ENCODE measurements at places on chromosomes 4 and X. TPM values are rescaled to one million over a fixed set of nuclear protein-coding genes. Genes with fewer than 3 reads are reported as not detected.

DNA sequence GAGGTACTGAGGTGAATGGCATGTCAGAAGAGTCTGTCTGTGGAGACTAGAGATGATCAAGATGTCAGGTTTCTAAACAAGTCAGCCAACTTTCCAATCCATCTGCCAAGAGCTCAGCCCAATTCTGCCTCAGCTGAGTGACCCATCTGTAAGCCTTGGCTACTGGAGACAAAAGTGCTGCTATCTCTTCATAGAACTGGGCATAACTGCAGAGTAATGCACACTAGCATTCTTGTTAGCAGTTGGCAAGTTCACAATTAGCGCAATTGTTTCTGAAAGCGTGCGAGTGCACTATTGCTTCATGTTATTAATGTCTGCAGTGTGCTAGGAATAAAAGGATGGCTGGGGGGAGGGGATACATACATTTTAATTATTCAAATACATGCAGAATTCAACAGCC, 32.9 kb upstream of the SH3D19 start:
- H3K4me1 ChIP-seq: peaks cover 3% of the 10 kb centered on the region
- no peaks in the 10 kb centered on the region for H3K27me3 ChIP-seq
- H3K4me3 ChIP-seq: no peak overlapping the region
- no peak for DNase-seq
- no peaks in the 10 kb centered on the region for H3K36me3 ChIP-seq

Gene SOX3
- total RNA-seq: not detected

DNA sequence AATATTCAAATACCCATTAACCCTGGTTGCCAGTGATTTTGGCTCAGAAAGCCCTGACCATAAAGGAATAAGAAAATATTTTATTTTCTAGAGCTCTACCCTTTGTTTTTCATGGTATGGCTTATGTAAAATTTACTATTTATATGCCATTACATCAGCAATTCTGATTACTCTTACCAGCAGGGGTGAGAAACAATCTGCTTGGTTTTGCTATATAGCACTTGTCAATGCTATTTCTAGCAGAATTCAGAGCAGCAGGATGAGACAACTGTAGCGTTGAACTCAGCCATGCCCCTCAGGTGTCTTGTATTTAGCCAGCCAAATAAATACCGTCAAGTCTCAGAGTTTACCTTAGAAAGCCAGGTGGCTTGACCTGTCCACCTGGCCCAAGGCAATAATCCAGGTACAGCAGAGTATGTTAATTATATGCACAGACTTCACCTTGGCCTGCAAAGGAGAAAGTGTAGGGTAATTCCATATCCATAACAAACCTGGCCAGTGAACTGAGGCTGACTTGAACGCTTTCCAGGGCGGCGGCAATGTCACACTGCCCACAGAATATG, 1303.5 kb downstream of the RAPGEF2 start:
- no peaks in the 10 kb centered on the region for H3K4me1 ChIP-seq
- DNase-seq: no peak
- no peaks in the 10 kb centered on the region for H3K27me3 ChIP-seq
- no peak overlapping the region for H3K27ac ChIP-seq
- no peak overlapping the region for H3K4me3 ChIP-seq

GRCh38 chr4:121977251-121978171, 25.7 kb upstream of the TRPC3 start:
- H3K36me3 ChIP-seq: no peaks in the 10 kb centered on the region
- no peaks in the 10 kb centered on the region for H3K4me1 ChIP-seq
- DNase-seq: no peak
- H3K27me3 ChIP-seq: no peaks in the 10 kb centered on the region
- H3K27ac ChIP-seq: no peak overlapping the region
- no peak overlapping the region for H3K4me3 ChIP-seq

Gene F11
- total RNA-seq: not detected

GRCh38 chrX:17082831-17083230, 136.4 kb downstream of the REPS2 start:
- DNase-seq: no peak
- H3K36me3 ChIP-seq: no peaks in the 10 kb centered on the region
- H3K4me3 ChIP-seq: no peak overlapping the region
- H3K27ac ChIP-seq: no peak overlapping the region
- H3K4me1 ChIP-seq: no peaks in the 10 kb centered on the region

DNA sequence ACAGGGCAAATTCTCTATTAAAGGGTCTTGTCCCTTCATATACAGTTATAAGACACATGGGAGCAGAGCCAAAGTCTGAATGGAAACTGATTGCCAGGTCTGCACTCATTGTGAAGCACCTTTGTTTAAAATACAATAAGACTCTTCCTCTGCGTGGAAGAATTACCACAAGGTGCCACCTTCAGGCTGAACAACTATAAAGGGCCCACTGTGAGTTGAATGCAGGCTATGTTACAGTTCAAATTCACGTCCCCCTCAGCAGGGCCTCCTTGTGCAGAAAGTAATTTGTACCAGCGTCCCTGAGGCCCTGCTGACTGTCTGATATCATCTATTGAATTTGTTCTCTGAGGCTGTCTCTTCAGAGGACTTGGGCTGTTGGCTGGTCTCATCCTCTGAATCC, 225.8 kb upstream of the TEX13C start:
- H3K4me1 ChIP-seq: no peaks in the 10 kb centered on the region
- no peak overlapping the region for H3K4me3 ChIP-seq
- no peaks in the 10 kb centered on the region for H3K27me3 ChIP-seq
- H3K36me3 ChIP-seq: no peaks in the 10 kb centered on the region

GRCh38 chrX:75303795-75304194, 29.9 kb downstream of the UPRT start:
- no peak for DNase-seq
- peaks cover 20% of the 10 kb centered on the region for H3K36me3 ChIP-seq
- H3K4me1 ChIP-seq: no peaks in the 10 kb centered on the region

- H3K4me3 ChIP-seq: peak overlapping the region; percentile 88
- peak overlapping the region; percentile 96 for H3K27ac ChIP-seq
- DNase-seq: no peak
- peaks cover 38% of the 10 kb centered on the region for H3K4me1 ChIP-seq
- H3K27me3 ChIP-seq: no peaks in the 10 kb centered on the region
Observed at GRCh38 chr4:3294401-3295241, 1.8 kb downstream of the RGS12 start.

GRCh38 chrX:21374163-21374993, at the start of gene CNKSR2:
Gene CNKSR2 (plus strand): TSS chrX:21374418. CDS start chrX:21374898, 480 bp downstream.
- H3K36me3 ChIP-seq: no peaks in the 10 kb centered on the region
- H3K4me3 ChIP-seq: peak within 1 kb of the TSS; percentile 66
- no peak within 1 kb of the TSS for H3K27ac ChIP-seq
- H3K27me3 ChIP-seq: no peaks in the 10 kb centered on the region

DNA sequence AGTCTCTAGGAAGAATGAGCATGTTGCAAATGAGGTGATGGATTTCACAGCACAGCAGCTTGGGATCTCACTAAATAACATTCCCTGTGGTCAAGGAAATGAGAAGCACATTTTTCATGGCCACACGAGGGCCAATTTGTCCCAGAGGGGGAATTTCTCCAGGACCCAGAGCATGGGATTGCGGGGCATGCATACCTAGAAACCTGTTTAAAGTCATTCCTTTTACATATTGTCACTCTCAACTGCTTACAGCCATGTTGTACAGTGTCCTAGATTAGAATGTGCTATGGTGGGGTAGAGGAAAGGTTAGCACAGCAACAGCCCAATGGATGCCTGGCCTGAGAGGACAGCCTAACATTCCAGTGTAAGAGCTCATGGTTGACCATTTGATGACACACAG, 37.4 kb upstream of the NLGN4X start:
- H3K36me3 ChIP-seq: no peaks in the 10 kb centered on the region
- H3K4me1 ChIP-seq: no peaks in the 10 kb centered on the region
- H3K27ac ChIP-seq: no peak overlapping the region
- DNase-seq: no peak
- H3K27me3 ChIP-seq: no peaks in the 10 kb centered on the region
- H3K4me3 ChIP-seq: no peak overlapping the region

Gene ART3
- 218 TPM for total RNA-seq
